Brain microvascular endothelial cell (primary cell): ENCODE measurements at places on chromosomes 4 and X.

DNA sequence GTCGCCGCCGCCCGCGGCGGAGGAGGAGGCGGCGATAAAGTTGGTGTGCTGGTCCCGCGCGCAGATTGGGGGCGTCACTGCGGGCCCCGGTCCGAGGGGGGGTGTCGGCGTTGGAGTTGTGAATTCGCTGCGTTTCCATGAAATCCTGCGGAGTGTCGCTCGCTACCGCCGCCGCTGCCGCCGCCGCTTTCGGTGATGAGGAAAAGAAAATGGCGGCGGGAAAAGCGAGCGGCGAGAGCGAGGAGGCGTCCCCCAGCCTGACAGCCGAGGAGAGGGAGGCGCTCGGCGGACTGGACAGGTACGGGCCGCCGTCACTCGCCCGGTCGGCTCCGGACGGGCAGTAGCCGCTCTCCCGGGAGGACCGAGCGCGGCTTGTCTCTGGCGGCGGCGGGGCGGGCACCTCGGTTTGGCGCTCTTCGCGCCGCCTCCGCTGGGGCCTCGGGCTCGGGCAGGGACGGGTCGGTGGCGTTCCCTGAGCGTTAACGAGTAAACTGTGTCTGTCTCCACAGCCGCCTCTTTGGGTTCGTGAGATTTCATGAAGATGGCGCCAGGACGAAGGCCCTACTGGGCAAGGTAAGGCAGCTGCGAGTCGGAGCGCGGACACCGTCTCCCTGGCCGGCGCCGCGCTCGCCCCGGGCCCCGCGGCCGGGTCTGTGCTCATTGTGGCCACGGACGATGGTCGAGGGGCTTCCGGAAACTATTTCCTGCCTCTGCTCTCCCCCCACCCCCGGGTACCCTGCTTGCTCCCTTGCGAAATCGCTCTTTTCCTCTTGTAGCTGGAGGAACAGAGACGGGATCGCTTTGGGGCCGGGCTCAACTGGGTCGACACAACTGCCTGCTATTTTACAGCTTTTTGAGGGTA, 658 bp downstream of the KDM6A start:
- DNase-seq, result peak; percentile 51

DNA sequence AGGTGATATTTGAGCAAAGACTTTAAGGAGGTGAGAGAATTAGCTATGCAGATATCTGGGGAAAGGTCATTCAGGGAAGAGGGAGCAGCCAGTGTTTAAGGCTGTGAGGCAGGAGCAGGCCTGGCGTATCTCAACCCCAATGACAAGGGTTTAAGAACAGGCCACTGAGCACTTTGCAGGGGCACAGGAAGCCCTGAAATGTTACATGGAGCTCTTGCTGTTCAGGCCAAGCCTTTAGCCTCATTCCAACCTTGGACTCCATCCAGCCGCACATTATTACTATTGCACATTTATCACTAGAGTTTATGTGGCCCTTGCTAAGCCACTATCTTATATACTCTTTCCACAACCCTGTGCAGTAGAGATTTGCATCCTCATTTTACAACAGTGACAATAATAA, 114.0 kb downstream of the EFNB1 start:
- DNase-seq, result no peak

- DNase-seq, result no peak
Observed at GRCh38 chr4:48899432-48899749, 7.2 kb downstream of the OCIAD2 start.

GRCh38 chr4:110354460-110354859, 121.5 kb upstream of the ENPEP start:
- no peak for DNase-seq

- peak; percentile 49 for DNase-seq
Observed at GRCh38 chrX:49166914-49167739, 4.6 kb downstream of the MAGIX start.

GRCh38 chr4:42216664-42217063, 64.2 kb upstream of the BEND4 start:
- no peak for DNase-seq

- peak; percentile 88 for DNase-seq
Observed at GRCh38 chr4:84691170-84691691, 108.3 kb downstream of the CDS1 start.

- DNase-seq, result no peak
Observed at GRCh38 chr4:84547211-84547610, 35.7 kb upstream of the CDS1 start.

DNA sequence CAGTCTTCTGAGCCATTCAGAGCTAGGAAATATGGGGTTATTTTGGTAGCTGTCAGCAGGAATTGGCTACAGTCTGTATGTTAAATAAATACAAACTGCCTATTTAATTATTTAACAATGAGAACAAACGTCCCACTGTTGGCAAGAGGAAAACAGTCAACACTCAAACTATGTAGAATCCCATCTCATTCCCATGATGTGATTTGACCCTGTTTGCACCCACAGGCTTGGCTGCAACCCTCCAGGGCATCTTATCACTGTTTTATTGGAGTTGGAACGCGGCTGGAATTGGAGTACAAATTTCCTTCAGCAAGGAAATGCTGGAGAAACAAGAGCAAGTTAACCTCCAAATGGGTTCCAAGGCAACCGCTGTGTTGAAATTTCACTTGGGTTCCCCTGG, 124.0 kb downstream of the KIT start:
- no peak for DNase-seq

- DNase-seq, result no peak
Observed at GRCh38 chr4:8217871-8218270, 18.8 kb downstream of the SH3TC1 start.

DNA sequence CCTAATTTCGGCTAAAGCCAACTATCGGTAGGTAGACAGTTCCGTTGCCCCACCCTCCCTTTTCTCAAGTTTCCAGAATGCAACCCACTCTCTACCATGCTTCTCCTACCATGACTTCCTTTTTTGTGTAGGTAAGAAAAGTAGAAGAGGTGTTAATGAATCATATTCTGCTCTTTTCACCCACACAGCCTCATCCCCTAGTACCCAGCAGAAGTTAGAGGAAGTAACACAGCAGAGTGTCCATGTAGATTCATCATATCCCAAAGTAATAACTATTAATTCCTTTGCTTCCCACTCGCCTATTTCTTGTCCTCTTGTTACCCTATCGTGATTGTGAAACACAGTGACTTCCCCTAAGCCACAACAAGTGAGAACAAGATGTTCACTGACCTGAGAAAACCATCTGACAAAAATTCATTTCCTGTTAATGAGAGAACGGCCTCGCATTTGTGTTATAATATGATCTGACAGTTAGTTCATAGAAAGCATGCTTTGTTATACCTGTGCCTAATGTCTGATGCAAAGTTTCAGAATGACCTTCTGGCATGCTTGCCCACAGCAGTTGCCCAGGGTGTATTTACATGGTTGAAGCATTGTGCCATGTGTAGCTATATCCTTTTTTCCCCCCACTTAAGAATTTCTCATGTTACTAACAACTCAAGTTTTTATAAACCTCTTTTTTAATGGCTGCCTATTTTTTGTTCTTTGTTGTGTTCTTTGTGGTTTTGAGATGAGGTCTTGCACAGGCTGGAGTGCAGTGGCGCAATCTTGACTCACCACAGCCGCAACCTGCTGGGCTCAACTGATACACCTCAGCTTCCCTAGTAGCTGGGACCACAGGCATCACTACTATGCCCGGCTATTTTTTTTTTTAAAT, 185.6 kb downstream of the RAP1GDS1 start:
- peak; percentile 61 for DNase-seq

DNA sequence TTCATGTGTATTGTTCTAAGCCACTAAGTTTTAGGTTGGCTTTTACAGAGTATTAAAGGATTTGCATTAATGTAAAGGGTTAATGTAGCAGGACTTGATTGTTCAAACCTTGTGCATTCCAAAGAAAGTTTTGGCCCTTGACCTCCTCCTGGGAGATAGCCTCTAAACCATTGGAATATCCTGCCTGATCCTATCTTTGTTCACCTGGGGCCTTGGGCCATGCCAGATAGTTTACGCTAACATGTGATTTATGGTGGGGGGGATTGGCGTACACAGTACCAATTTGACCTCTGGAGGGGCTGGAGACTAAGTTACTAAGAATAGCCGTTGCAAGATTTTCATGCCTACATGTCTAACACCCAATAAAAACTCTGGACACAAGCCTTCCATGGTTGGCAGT, 1002.7 kb upstream of the PABPC4L start:
- DNase-seq, result no peak

DNA sequence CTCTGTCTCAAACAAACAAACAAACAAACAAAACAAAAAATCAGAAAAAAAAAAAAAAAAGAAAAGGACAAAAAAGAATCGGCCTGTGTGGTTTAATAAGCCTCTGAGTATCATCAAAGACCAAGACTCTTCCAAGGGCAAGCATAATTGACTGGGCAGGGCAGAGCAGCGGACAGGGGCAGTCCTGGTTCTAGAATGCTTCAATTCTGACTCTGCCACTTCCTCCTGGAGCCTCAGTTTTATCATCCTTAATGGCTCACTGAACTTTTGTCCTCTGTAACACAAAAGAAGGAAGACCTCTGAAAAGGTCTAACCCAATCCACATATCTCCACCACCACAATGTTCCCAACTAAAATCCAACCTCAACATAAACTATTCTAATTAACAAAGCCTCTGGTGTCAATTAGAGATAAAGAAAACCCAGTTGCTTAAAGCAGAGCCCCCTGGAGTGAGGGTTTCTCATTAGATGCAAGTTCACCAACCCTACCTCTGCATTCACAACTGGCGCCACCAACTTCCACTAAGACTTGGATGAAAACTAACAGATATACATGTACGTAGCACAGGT, 51.7 kb downstream of the TBC1D9 start:
- no peak for DNase-seq

DNA sequence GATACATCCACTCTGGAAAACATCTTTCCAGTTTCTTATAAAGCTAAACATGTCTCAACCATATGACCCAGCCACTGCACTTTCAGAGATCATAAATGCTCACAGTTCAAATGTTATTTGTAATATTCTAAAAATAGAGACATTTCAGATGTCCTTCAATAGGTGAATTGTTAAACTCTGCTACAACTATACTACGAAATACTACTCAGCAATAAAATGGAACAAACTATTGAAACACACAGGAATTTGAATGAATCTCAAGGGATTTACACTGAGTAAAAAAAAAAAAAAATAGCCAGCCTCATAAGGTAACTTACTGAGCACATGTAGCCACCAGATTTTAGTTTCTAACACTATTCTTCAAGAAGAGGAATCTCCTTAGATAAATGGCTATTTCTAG, 253.9 kb downstream of the PCDH18 start:
- no peak for DNase-seq

- no peak for DNase-seq
Observed at GRCh38 chr4:122300776-122301175, 78.0 kb upstream of the ADAD1 start.

DNA sequence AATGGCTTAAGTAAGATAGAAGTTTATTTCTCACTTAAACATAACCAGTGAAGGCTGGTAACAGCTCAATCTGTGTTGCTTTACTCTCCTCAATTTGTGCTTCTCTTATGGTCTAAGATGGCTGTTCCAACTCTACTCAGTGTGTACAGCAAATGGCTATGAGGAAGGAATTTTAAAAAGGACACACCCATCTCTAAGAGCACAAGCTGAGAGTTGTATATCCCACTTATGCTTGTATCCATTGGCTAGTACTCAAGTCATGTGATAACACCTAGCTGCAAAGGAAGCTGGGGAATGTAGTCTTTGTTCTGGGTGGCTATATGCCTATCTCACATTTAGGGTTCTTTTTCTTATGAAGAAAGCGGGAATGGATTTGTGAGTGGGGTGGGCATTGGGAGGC, 63.3 kb downstream of the GPAT3 start:
- peak; percentile 25 for DNase-seq

- no peak for DNase-seq
Observed at GRCh38 chr4:35934320-35934981, 309.9 kb downstream of the ARAP2 start.

DNA sequence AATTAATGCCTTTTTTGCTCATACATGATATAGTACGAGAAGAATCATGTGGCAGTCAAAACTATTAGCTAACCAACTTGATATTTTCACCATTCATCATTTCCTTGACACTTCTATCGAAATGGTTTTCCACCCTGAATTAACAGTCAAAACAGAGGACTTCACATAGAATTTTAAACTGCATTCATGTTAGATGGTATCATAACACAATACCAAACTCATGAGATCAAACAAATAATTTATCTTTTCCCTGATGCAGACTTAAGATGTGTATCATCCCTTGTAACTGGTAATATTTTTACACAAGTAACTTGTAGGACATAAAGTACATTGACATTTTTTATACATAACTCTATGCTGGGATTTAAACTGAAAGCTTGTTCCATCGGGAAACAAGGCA, 18.2 kb upstream of the ANTXR2 start:
- no peak for DNase-seq

DNA sequence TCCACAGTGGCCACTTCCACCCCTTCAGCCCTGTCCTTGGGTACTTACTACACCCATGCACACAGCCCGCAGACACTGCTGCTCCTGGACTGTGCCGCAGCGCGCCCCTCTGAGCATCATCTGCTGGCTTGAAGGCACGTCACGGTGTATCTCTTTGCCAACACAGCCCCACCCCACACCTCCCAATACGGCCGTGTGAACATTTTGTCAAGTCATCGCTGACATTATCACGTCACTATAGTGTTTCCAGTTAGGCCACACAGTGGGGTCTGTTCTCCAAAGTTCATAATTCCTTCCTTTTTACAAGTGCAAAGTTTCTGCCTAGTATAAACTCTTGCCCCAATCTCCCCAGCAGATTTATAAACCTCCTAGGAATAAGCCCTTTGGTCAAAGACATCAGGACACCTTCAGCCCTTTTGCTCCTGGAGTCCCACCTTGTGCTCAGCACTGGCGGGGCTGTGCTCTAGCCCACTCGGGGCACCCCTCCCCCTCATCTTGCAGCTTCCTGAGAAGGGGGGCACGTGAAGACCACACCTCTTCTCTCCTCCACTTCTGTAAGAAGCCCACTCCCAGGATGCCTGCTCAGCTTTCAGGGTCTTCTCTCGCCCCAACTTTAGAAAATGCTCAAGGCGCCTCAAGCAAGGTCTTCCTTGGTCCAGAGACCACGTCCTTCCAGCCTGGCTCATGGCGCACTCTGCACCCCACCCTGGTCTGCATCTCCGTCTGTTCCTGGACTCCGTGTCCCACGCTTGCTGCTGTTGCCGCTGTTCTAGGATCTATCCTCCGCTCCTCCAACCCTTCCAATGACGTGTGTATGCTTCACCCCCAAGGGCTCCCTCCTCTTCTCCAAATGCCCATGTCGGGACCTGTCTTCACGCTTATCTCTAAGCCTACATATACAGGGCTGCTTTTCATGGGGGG, 7.2 kb downstream of the FAM53A start:
- DNase-seq, result no peak
